ENCODE measurements at places on chromosomes 2 and 18.
A peak's percentile ranks its signal among the peaks of the same experiment; 100 is the strongest.

- DNase-seq = no peak
These were observed 28.1 kb downstream of the CAMKMT start for GRCh38 chr2:44389895-44390294.

DNA sequence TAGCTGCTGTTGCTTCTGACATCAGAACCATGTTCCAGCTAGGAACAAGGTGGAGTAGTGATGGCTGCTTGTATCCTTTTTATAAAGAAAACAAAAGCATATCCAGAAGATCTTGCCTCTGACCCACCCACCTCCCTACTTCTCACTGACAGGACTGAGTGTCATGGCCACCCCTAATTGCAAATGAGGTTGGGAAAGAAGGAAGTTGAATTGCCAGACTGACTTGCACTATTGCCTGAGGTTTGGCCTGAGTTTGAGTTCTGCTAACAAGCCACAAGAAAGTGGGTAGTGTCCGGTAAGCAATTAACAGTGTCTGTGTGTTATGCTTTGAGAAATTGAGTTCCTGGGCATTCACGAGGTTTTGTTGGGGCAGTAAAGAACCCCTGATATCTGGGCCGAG, 22.8 kb downstream of the SGPP2 start:
- no peak for DNase-seq

DNA sequence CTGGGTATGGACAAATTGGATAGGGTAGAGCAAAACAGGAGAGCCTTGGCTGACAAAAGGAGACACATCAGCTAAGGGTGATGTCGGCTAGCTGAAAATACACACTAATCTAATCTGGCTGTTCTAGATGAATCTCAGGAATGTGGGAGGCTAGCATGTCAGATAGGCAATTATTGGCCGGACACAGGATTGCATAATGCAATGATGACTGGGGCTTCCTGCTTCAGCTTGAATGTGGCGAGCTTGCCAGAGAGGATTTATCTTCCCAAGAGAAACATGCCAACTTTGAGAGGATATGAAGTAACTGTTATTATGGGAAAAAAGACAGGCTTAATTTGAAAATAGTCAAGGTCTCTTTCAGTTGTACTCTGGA, 102.4 kb downstream of the TRIB2 start:
- no peak for DNase-seq

GRCh38 chr2:144830543-144830942, 310.6 kb upstream of the ZEB2 start:
- no peak for DNase-seq

DNA sequence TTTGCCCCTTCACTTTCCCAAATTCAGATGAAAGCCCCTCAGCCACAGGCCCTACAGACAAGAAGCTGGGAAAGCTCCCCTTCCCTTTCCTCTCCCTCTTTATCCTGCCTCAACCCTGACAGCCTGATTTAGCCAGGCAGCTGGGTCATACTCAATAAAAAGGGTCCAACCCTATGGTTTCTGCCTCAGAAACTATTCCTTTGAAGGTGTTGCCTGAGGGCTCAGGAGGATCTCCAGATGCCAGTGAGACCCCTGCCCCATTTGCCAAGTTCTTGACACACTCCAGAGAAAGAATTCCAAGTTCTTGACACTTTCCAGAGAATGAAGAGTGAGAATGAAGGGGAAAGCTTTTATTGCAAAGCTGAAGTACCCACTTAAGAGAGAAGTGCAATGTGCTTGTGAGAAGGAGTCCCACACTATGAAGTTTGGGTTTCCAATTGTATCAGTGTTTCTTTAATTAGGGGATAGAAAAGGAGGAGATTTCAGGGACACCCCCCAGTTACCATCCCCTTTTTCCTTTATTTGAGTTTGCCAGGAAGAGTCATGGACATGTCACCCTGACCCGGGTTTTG, 576.2 kb downstream of the METTL4 start:
- no peak for DNase-seq

- no peak for DNase-seq
These were observed 49.2 kb upstream of the UGP2 start for GRCh38 chr2:63792530-63792929.

DNA sequence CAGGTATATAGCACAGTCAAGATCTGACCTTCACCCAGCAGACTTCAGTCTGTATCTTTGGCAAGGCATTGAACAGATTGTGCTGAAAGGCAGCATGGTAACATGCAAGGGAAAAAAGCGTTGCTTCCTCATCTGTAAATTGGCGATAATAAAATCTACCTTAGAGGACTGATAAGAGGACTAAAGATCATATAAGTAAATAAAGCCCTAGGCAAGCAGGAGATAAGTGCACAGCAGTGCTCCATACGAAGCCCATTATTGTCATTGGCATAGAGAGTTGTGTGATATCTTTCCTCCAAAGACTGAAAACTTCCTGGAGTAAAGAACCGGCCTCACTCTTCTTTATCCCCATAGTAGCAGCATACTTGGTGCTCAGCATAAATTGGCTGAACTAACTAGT, 162.6 kb downstream of the ANKRD44 start:
- no peak for DNase-seq

- no peak for DNase-seq
These were observed 145.3 kb downstream of the BABAM2 start for GRCh38 chr2:28035816-28036215.

DNA sequence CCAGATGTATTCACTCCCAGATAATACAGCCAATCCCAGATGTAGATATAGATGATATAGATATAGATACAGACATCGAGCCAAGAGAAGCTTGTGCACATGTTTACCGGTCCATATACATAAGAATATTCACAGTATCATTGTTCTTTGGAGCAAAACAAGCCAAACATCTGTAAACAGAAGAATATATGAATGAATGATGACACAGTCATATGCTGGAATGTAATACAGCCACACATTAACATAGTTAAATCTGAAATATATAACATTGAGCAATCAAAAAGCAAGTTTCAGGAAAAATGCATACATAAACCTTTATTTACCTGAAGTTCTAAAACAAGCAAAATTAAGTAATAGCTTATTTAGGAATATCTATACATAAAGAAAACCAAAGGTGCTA, 182.5 kb downstream of the TXNL1 start:
- DNase-seq = no peak

DNA sequence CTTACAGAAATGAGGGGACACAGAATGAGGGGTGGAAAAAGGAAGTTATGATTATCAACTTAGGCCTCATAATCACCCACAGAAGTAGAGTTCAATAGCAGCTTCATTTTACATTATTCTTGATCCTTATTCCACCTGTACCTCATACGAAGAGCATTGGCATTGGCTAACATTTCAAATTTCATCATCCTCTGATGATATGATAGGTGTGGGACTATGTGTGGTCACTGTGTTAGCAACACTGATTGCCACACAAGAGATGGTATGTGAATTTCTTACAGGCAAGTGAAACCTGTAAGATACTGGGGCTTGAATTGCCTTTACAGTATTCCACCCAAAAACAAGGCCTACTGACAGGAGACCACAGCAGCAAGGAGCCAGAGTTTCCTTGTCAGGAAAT, 14.0 kb upstream of the HAT1 start:
- DNase-seq = no peak

- DNase-seq = no peak
These were observed 40.0 kb downstream of the GKN2 start for GRCh38 chr2:68912732-68913131.

- DNase-seq = no peak
These were observed 524.2 kb upstream of the TCF4 start for GRCh38 chr18:56112013-56112749.

- DNase-seq = no peak
These were observed 45.8 kb upstream of the RBM44 start for GRCh38 chr2:237752761-237753165.

DNA sequence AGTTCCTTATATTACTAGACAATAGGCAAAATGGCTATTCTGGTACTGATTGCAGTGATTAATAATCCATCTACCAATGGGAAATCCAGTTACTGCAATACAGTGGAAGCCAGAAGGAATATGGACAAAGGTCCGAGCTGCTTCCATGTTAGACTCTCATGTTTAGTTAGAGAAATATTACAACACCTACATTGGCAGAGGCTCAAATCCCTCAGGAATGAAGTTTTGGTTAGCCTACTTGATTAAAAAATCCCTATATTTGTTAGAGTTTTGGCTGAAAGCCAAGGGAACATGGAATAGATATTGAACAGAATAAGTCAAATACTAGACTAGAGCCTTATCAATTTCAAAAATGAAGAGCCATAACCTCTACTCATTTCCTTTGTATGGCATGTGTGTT, 48.5 kb downstream of the ARL6IP6 start:
- DNase-seq = no peak

- DNase-seq = no peak
These were observed 206.5 kb downstream of the SETBP1 start for GRCh38 chr18:44887227-44887631.

- no peak for DNase-seq
These were observed 452.2 kb downstream of the MBD2 start for GRCh38 chr18:53772293-53772692.

DNA sequence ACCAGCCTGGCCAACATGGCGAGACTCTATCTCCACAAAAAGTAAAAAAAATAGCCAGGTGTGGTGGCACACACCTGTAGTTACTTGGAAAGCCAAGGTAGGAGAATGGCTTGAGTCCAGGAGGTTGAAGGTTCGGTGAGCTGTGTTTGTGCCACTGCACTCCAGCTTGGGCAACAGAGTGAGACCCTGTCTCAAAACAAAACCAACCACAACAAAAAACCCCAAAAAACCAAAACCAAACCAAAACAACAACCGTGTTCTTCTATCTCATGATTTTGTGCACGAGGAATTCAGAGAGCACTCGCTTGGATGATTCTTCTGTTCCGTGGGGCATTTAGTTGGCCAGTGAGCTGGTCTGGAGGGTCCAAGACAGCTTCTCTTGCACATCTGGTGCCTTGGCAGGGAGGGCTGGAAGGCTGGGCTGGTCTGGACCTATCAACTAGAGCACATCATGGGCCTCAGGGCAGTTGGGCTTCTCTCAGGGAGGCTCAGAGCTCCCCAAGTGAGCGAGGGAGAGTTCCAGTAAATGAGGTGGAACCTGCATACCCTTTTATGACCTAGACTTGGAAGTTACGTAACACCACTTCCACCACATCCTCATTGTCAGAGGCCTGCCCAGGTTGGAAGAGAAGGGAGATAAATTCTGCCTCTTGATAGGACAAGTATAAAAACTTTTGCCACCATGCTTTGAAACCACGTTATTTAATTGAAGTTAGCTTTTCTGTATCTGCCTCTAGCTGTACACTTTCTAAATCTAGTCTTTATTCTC, 25.2 kb downstream of the SIX2 start:
- DNase-seq = no peak

DNA sequence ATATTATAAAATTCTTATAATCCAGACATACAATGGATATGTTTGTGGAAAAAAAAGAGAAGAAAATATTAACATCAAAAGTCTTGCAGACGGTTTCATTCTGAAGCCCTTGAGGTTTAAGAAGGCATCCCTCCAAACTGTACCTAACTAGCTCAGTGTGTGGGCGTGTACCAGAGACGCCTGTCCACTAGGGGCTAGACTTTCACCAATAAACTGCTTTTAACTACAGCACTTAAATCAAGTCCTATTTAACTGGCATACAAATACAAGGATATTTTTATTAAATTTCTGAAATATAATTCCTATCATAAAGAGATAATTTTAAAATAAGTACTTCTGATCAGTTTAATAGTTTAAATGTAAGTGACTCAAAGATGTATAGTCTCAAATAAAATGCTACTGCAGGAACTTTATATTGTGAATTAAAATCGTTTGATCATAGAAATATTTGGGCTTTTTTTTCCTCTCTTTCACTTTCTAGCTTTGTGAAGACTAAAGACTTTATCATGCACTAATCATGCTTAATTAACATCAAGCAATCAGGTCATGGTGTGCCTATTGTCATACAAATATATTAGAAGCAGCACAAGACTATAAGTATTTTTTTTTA, 437.7 kb downstream of the SATB2 start:
- peak; percentile 11 for DNase-seq

DNA sequence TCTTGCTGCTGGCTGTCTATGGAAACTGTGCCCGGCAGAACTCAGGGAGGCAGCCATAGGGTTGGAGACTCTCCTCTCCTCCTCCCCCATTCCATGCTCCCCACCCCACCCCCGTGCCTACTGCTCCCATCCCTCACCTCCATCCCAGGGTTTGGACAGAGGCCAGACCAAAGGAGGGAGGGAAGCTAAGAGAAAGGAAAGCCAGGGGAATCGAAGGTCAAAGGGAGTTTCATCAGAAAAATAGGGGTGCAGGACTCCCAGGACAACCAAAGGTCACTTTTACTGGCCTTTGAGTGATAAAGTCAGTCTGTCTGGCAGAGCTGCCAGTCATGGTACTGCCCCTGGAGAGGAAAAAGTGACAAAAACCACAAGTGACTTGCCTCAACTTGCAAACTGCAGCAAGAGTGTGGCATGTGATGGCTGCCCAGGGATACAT, 187.3 kb upstream of the CTAGE1 start:
- no peak for DNase-seq

DNA sequence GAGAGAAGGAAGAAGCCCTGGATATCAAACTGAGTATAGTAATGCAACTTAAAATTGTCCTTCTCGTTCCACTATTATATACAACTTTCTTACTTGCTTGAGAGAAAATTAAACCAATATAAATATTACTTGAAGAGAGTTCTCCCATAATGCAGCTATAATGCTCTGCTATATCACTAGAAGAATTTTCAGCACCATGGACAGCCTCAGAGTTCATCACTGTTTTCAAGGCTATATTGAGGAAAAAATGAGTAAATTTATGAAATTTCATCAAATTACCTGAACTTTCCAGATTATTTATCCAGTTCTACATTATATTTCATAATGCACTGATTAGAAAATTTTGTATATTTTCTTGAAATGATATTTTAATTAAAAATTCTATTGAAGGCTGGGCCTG, 1053.5 kb upstream of the FAM98A start:
- peak; percentile 21 for DNase-seq

- no peak for DNase-seq
These were observed 272.5 kb upstream of the KCNJ3 start for GRCh38 chr2:154425994-154426393.

- DNase-seq = no peak
These were observed 5.1 kb upstream of the PTPRM start for GRCh38 chr18:7561909-7562460.

- DNase-seq = no peak
These were observed 292.9 kb upstream of the CCDC68 start for GRCh38 chr18:55252053-55252675.

Measured in neuronal stem cell (in vitro differentiated cells).